ENCODE measurements at places on chromosomes 1 and 21.

- DNase-seq, result no peak
These were observed 37.1 kb downstream of the KIAA0040 start for GRCh38 chr1:175155473-175155856.

GRCh38 chr1:242184955-242185354 lies 186.1 kb upstream of the MAP1LC3C start:
- DNase-seq, result no peak

GRCh38 chr1:192669174-192669573 lies 33.2 kb downstream of the RGS13 start:
- no peak for DNase-seq

DNA sequence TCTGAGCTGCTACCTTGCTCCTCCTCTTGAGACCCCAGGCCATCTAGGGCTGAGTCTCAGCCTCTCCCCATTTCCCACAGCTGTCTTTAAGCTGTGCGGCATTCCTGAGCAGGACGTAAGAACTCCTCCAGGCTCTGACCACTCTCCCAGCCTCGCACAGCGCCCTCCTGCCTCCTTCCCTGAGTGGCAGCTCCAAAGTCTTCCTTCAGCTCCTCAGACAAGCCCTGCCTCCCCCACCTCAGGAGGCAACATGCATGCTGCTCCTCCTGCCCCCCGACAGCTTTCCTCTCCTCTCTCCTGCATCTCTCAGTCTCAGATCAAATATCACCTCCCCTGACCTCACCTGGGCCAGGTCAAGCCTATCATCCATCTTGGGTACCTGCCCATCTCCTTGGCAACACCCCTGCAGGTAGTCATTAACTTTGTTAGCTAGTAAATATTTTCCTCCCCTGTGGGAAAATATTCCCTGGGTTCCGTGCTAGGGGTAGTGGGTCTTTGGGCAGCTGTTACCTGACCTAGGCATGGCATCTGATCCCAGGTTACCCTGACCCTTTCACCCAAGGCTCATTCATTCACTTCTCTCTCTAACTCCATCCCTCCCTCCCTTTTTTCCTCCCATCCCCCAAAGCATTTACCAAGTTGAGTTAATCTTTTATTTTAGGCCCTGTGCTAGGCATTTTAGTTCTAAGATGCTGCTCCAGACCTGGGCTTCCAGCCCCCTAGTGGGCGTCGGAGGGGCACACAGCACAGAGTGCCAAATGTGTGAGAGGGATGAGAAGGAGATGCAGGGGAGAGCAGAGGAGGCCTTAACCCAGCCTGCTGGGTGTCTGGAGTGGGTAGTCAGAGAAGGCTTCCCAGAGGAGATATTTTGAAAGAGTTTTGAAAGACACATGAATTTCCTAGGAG lies 419.9 kb downstream of the PTPRU start:
- DNase-seq, result no peak

DNA sequence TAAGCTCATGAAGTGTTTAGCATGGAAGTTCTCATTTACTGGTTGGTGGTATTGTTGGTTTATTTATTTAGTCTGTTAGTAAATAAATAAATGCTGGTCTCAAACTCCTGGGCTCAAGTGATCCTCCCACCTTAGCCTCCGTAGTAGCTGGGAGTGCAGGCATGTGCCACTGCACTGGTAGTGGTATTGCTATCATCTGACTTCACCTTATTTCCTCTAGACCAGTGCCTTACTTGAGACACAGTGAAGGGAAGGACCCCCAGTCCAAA lies 1.4 kb upstream of the SLC2A1 start:
- no peak for DNase-seq

DNA sequence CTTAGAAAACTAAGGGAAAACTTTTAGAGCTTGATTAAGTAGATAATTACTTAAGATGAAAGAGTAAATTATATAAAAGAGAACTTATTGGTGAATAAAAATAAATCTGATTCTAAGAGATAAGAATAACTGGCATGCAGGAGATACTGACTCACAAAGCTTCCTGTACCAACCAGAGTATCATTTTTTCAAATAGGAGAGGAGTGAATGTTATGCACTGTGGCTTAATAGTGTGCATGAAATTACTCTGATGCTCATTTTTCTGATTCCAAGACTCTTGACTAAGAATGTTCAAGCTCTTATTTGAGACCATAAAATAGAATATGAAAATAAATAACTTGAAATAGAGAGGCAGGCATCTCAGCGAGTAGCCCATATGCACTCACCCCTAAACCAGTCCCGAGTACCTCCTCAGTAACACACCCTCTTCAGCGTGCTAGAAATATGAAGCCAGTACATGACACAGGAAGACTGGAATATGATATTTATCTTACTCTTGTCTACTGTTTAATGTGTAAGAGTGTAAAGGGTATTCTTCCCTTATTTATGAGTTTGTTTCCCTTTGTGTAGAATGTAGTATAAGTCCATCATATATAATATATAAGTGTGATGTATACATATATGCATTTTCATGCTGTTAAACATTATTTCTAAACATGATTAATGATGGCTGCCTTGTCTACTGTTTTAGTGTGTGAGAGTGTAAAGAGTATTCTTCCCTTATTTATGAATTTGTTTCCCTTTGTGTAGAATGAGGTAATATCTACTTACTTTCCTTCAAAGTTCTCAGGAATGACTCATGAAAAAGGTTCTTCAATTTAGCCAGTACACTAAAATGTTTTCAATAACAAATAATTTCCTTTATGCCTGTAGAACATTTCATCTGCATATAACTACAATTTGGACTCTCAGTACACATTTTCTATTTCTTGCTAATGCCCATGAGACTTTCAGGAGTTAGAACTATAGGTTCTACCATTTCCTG lies 99.2 kb upstream of the PALMD start:
- DNase-seq, result no peak

GRCh38 chr1:112698366-112699310 lies 8.3 kb downstream of the RHOC start:
- DNase-seq, result no peak

DNA sequence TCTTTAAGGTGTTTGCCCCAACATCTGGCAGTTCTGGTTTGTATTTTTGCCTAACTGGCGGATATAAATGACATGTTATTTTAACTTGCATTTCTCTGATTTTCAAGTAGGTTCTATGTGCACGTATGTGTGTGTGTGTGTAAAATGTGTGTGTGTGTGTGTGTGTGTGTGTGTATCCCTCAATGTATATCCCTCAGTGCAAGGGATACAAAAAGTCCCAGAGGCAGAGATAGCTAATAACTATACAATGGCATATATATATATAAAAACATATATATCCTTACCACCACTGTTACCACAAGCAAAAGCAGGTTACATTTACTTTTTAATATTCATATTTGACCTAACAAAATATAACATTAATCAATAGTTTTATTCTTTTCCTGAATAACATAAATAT lies 95.0 kb upstream of the NR5A2 start:
- no peak for DNase-seq

DNA sequence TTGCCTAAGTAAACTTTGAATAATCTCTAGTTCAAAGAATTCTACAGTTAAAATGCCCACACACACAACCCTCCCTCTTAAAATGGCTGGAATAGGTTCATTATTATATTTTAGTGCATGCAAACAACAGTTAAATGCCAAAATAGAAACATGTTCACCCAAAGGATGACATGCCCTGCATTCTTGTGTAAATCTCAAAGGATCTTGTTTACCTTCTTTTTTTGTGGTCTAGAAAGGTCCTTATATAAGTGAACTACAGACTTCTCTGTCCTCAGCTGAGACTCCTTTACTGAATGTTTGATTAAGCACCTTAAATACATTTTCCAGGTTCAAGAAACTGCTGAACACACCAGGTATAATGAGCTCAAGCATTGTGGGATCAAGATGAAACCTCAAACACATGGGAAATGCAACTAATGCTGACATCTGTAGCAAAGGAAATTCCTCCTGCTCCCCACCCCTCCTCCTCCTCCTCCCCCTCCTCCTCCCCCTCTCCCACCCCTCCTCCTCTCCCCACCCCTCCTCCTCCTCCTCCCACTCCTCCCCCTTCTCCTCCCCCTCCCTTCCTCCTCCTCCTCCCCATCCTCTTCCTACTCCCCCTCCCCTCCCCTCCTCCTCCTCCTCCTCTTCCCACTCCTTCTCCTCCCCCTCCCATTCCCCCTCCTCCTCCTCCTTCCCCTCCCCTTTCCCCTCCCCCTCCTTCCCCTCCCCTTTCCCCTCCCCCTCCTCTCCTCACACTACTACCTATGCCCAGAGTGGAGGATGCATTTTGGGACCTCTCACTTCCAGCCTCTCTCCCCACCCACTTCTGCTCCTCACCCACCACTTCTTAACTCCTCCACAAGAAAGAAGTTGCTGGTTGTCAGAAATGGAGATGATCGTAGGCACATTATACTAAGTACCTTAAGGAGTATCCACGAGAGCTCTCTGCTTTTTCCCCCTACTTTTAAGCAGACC lies 233.9 kb downstream of the MRPL39 start:
- no peak for DNase-seq

DNA sequence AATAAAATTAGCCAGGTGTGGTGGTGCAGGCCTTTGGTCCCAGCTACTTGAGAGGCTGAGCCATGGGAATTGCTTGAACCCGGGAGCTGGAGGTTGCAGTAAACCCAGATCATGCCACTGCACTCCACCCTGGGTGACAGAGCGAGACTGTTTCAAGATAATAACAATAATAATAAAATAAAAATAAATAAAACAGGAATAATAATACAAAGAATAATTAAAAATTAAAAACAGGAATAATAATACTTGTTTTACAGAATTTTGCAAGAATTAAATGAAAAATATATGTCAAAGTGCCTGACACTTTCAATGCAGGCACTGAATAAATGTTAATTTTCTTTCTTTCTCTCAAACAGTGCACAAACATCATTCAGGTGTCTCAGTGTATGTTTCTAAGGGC lies 26.5 kb upstream of the CTH start:
- DNase-seq, result no peak

- DNase-seq, result no peak
These were observed 76.1 kb upstream of the SLC2A1 start for GRCh38 chr1:43034778-43035177.

- DNase-seq, result no peak
These were observed 1.0 kb downstream of the NPR1 start for GRCh38 chr1:153679337-153680119.

DNA sequence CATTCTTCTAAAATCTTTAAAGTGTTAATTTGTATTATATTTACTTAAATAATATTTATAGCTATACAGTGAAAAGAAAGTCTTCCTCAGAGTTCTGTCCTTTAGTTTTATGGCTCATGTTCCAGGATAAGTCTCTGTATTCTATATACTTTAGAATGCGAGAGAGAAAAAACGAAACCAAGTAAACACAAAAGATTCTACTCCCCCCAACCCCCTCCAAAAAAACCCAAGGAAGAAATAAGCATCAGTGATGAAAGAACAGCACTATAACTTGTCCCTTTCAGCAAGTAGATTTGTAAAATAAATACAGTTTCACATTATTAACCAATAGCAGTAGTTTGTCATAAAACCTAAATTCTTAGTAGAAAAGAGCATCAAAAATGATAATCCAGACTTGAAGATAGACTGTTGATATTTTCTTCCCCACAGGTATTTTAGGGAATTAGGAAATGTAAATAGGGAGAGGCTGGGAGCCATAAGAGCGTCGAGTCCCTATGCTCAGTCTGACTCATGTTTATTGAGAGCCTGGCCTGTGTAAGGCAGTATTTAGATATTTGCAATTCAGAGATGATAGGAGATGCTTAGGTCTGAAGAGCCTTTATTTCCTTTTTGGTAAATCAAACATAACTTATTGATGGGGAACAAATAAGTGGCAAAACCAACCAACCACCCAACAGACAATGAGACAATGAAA lies 35.5 kb downstream of the CDC14A start:
- no peak for DNase-seq

- DNase-seq, result no peak
These were observed 64.5 kb upstream of the SCCPDH start for GRCh38 chr1:246659594-246660140.

- no peak for DNase-seq
These were observed 65.2 kb upstream of the PRKACB start for GRCh38 chr1:84078842-84079202.

DNA sequence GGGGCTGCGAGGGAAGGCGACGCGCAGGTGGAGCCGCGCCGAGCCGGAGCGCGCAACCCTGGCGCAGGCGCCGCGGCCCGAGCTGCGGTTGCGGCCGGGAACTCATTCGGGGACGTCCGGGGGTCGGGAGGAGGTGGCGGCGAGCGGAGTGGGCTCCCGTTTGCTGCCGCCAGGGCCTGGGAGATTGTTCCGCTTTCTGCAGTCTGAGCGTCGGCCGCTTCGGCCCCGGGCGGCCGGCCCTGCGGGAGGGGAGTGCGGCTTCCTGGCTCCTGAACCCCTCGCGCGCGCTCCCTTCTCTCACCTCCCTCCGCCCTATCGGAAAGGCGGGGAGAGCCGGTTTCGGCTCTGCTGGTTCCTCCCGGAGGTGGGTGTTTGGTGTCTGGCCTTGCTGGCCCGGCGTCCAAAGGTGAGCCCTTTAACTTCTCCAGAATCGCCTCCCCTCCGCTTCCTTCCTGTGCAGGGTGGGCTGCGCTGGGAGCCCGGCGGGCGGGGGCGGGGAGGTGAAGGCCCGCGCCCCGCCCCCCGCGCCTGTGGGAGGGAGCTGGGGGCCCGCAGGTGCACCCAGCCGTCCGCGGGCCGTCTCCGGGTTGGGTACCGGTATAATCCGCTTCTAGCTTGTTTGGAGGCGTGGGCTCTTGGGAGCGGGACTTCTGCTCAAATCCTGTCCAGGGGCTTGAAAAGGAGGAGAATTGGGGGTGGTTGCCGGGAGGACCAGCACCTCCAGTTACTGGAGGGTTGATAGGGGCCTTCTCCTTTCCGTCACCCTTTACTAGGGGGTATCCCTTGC lies 683 bp downstream of the LRRC8D start:
- no peak for DNase-seq

GRCh38 chr1:161902182-161902581 lies 121.5 kb downstream of the OLFML2B start:
- no peak for DNase-seq

Data from astrocyte of the cerebellum (primary cell).